Activated T-cell treated with anti-CD3 and anti-CD28 coated beads for 1 hour (primary cell): ENCODE measurements at places on chromosomes 6 and 20.

GRCh38 chr6:25327432-25327831 is 48.3 kb downstream of the CARMIL1 start:
- no peak for DNase-seq

DNA sequence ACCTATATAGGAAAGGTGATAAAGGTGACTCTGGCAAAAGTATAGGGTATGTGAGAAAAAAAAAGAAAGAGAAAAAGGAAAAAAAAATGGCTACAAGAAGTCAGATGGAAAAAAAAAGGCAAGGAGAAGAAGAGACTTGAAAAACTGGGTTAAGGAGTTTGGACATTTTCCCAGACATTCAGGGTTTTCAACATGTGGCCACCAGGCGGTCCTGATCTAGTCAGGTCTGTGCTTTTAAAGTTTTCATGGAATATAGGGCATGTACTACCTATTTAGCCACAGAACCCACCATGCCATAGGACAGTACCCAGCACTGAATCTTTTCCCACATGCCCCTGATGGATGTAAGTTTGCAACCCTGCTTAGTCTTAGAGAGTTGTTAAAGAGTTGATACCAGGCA is 433.7 kb downstream of the MAFB start:
- DNase-seq = no peak

DNA sequence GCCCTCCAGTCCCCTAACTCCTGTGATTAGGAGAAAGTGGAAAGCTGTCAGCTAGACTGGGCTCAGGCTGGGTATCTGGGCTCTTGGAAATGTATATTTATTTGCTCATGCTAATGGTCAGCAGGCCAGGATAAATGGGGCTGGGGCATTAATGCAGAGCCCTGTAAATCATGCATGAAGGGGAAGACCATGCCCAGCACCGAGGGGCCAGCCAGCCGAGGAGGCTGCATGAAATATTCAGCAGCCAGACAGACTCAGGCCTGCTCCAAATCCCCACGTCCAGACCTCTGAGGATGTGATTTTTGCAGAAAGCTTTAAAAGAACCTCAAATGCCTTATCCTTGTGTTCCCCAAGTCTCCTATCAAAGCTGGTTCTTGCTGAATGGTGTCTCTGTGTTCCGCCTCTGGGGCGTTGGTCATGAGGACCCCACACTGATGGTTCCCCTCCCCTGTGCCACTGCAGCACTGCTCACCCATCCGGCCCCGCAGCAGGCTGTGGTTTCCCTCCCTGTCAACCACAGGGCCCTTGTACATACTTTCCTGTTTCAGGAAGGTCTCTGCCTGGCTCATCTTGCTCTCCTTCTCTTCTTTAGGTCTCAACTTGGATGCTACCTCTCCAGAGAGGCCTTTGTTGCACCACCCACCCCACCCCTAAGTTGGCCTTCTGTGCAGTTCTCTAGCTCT is 358.4 kb downstream of the CDH26 start:
- no peak for DNase-seq

DNA sequence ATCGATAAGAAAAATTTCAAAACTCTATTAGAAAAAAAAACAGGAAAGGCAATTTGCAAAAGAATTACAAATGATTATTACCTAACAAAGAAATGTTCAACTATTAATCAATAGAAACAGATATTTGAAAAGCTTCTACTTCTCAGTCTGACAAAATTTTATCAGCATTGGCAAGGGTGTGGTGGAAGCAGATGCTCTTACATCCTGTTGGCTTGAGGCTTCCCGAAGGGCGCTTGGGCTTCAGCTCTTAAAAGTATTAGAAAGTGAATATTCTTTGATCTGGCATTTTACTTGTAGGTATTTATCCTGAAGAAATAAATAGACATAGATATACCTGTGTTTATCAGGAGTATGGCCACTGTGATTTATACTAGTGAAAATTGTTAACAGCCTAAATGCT is 38.7 kb downstream of the SLC35D3 start:
- no peak for DNase-seq

DNA sequence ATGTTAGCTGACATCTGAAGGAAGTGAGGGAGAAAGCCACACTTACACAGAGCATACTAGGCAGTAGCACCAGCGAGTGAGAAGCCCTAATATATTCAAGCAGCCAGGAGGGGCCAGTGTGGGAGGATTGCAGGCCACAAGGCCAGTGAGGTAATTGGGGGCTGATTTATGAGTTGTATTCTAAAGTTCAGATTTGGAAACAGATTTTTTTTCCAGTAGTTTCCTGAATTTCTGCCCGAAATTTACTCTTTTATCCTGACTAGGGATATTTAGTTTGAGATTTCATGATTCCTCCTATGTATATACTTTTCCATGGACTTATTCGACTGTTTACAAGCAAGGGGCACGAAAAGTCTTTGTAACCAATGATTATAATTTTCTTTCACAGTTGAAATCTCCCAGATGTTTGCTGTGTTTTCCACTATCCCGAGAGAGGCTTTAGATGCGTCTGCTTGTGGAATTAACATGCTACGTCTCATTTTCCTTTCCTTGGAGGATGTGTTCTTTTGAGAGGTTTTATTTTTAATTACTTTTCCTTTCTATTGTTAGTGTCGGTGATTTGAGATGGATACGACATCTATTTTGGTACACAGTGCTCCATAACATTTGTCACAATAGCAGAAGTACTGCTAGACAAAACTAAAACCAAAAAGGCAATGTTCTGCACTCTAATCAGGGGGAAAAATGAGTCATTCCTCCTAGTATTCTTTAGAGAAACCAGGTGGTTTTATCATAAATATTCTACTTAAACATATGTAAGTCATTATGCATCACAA is 356.3 kb upstream of the HSF2 start:
- no peak for DNase-seq
